HS-27A (cell line): ENCODE measurements at places on chromosomes 7 and 10.

GRCh38 chr10:35007858-35008301, 82.3 kb downstream of the CUL2 start:
- no peak for DNase-seq

- no peak for DNase-seq
Observed at GRCh38 chr7:113085781-113086390, 741 bp downstream of the GPR85 start.

GRCh38 chr10:97708976-97709946, 4.3 kb upstream of the MARVELD1 start:
- DNase-seq: no peak

DNA sequence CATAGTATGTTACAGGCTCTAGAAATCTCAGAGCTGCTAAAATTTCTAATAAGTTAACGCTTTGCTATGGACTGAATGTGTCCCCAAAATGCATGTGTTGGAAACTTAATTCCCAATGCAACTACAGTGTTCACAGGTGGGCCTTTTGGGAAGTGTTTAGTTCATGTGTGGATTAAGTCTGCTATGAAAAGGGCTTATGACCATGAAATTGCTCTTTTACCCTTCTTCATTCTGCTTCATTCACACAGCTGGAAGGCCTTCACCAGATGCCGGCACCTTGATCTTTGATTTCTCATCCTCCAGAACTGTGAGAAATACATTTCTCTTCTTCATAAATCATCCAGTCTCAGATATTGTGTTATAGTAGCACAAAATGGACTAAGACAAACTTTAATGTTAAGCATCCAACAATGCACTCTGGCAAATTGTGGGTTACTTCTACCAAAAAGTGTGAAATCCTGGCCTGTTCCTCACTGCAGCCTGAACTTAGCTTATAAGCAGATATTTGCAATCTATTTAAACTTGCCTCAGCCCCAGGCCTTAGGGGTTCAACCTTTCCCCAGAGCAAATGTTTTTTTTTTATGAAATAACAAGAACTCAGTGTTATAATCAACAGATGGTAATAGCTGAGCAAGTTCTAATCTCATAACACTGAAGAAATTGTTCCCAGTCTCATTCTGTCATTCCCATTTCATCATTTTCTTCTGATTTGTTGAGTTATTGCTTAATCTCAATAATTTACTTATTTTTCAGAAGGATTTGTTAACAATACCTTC, 523.6 kb downstream of the KIF20B start:
- DNase-seq: no peak

DNA sequence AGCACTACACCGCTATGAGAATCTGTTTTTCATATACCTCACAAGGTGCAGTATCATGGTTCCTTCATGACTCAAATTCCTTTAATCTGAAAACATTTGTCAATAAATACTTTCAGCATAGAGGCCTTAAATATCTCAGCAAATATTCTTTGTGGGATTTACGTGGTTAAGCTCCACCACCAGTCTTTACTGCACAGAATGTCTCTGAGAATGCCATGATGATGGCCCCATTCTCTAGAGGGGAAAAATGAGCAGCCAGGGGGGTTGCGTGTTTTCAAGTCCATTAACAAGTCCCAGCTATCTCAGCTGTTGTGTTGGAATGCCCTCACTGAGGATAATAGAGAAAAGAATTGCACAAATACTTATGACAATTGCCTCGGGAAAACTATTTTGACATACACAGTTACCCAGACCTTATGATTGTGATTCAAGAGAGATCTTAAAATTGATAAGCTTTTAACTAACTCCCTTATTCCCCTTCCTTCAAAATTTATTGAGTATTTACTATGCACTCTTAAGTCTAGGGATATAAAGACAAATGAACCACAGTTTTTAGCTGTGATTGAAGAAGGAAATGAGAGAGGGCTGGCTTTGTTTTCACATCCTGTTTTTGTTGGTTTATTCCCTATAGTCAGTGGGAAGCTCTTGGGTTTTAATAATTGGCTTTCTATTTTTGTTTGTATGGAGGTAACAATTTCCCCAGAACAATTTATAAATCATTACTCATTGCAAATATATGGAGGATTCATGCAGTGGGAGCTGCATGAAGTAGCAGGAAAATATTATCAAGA, 176.5 kb upstream of the VWC2 start:
- DNase-seq: no peak

GRCh38 chr7:33754933-33755928, 150.1 kb upstream of the BMPER start:
- no peak for DNase-seq

- no peak for DNase-seq
Observed at GRCh38 chr7:80647436-80647835, 9.0 kb downstream of the CD36 start.

DNA sequence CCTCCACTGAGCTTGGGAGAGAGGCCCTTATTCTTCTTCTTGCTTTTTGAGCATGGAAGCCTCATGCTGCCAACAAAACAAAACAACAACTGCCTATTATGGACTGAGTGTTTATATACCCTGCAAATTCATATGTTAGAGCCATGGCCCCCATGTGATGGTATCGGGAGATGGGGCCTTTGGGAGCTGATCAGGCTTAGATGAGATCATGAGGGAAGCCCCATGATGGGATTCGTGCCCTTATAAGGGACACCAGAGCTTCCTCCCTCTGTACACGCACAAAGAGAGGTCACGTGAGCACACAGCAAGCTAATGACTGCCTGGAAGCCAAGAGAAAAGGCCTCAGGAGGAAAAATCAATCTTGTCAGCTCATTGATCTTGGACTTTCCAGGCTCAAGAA, 235.0 kb downstream of the FANK1 start:
- no peak for DNase-seq

DNA sequence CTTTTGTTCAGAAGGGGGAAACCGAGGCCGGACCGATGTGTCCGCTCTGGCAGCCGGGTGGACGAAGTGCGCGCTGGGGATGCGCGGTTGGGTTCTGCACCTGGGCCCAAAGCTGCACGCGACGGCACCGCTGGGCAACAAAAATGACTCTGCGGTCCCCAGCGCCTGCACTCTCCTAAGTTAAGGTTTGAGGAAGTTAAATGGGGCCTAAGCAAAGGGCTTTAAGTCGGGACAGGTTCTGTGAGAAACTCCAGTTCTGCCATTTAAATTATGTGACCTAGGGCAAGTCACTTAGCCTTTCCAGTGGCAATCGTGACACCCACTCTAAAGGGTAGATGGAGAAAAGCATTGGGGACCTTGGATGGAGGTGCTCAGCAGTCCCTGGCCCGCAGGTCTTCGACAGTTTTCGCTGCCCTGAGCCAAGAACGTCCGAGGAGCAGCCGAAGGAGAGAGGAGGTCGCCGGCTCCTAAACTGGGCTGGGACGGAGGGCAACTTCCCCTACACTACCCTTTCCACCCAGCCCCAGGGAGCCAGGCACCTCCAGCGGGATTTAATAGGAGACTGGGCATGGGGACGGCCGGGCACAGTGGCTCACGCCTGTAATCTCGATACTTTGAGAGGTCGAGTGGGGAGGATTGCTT, 534 bp upstream of the ACBD5 start:
- no peak for DNase-seq
